ENCODE measurements at places on chromosomes 6 and 20. TPM values are rescaled to one million over a fixed set of nuclear protein-coding genes. Genes with fewer than 3 reads are reported as not detected.

The IMPG1 gene
- polyA plus RNA-seq: 1.4 TPM

The MCM9 gene
- 15.1 TPM for polyA plus RNA-seq

The LHFPL5 gene
- not detected for polyA plus RNA-seq

The COL9A3 gene
- polyA plus RNA-seq: 79.4 TPM

The TREM2 gene
- polyA plus RNA-seq: 0.30 TPM

The TRIM10 gene
- polyA plus RNA-seq: 0.37 TPM

The CALHM4 gene
- polyA plus RNA-seq: not detected

The TBXT gene
- not detected for polyA plus RNA-seq

The TXLNB gene
- 3.6 TPM for polyA plus RNA-seq

The PRDM13 gene
- polyA plus RNA-seq: not detected

The MCM3 gene
- polyA plus RNA-seq: 95.7 TPM

The OPRM1 gene
- not detected for polyA plus RNA-seq

The EFCAB8 gene
- 0.18 TPM for polyA plus RNA-seq

The POM121L2 gene
- 0.04 TPM for polyA plus RNA-seq

The AP5S1 gene
- polyA plus RNA-seq: 9.4 TPM

The BPHL gene
- polyA plus RNA-seq: 43.1 TPM

The TAGAP gene
- 1.3 TPM for polyA plus RNA-seq

The PTCRA gene
- 0.84 TPM for polyA plus RNA-seq

The SLC22A7 gene
- polyA plus RNA-seq: 0.23 TPM

The RIPOR2 gene
- 4.9 TPM for polyA plus RNA-seq

The ADGRF5 gene
- polyA plus RNA-seq: 130 TPM

The SLC22A3 gene
- 25.1 TPM for polyA plus RNA-seq

The DPPA5 gene
- polyA plus RNA-seq: not detected

The GPX5 gene
- polyA plus RNA-seq: 0.05 TPM

The SALL4 gene
- polyA plus RNA-seq: 27.5 TPM

The TREML1 gene
- 1.7 TPM for polyA plus RNA-seq

The SLPI gene
- polyA plus RNA-seq: 4.4 TPM

The CLDN20 gene
- polyA plus RNA-seq: 3.3 TPM

The ERVFRD-1 gene
- polyA plus RNA-seq: 0.05 TPM

The PRR18 gene
- polyA plus RNA-seq: 0.43 TPM

The LCA5 gene
- 17.3 TPM for polyA plus RNA-seq

The SLA2 gene
- 1.2 TPM for polyA plus RNA-seq

The HLA-DRB1 gene
- polyA plus RNA-seq: 21.7 TPM

The TRIM15 gene
- polyA plus RNA-seq: not detected

The WFDC12 gene
- polyA plus RNA-seq: not detected

The AVP gene
- polyA plus RNA-seq: not detected

The GRIK2 gene
- polyA plus RNA-seq: 0.69 TPM

The OLIG3 gene
- polyA plus RNA-seq: not detected

The GLP1R gene
- 0.79 TPM for polyA plus RNA-seq

The RSPO3 gene
- polyA plus RNA-seq: 7.2 TPM

The B3GALT4 gene
- polyA plus RNA-seq: 3.8 TPM

The PTGIS gene
- 8.3 TPM for polyA plus RNA-seq

The PKIB gene
- 1.7 TPM for polyA plus RNA-seq

The SLC17A9 gene
- 4.0 TPM for polyA plus RNA-seq

The TRDN gene
- polyA plus RNA-seq: 0.05 TPM

The BCAS1 gene
- 1.1 TPM for polyA plus RNA-seq

The HUS1B gene
- polyA plus RNA-seq: 0.40 TPM

The CALHM6 gene
- 6.1 TPM for polyA plus RNA-seq

The TMEM244 gene
- polyA plus RNA-seq: not detected

The PSORS1C1 gene
- polyA plus RNA-seq: 0.39 TPM
